ENCODE measurements at places on chromosomes 7 and 10.

GRCh38 chr7:151025924-151026671 lies 1.8 kb upstream of the ATG9B start:
- DNase-seq, result no peak

GRCh38 chr7:80140388-80140787 lies 5.8 kb downstream of the GNAI1 start:
- no peak for DNase-seq

DNA sequence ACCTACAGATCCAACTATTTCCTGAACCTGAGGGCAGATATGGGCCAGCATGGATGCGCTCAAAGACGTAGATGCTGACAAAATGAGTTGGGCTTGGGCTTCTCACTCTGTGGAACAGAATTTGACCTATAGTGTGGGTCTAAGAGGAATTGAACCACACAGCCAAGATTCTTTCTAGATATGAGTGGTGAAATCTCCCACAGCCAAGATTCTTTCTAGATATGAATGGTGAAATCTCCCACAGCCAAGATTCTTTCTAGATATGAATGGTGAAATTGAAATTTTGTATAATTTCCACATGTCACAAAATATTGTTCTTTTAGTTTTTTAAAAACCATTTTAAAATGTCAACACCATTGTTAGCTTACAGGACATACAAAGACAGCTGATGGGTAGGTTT lies 215.4 kb upstream of the LRGUK start:
- no peak for DNase-seq

DNA sequence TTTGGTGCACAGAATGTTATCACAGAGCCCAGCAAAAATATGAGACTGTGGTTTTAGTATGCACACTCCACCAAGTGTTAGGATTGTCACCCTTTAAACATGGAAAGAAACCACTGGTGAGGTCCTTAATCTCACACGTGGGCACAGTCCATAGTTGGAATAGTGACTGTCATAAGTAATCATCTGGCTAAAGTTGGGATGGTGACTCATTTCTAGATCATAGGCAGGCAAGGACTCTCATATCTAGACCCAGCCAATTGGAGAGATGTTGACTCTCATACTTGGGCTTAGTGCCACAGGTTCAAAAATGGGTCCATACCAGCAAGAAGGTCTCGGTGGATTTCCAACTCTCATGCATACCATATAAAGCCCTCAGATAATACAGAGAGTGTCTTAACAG lies 39.6 kb upstream of the ZNF680 start:
- no peak for DNase-seq

DNA sequence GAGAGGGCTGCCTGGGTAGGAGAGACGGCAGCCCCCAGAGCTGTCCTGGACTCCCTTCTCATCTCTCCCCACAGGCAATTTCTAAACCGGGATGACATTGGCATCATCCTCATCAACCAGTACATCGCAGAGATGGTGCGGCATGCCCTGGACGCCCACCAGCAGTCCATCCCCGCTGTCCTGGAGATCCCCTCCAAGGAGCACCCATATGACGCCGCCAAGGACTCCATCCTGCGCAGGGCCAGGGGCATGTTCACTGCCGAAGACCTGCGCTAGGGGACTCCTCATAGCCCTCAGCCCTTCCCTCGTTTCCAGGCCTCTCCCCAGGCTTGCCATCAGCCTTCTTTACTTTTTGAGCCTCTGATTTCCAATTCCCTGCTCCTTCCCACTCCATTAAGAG lies 2.6 kb downstream of the ATP6V1F start:
- no peak for DNase-seq

DNA sequence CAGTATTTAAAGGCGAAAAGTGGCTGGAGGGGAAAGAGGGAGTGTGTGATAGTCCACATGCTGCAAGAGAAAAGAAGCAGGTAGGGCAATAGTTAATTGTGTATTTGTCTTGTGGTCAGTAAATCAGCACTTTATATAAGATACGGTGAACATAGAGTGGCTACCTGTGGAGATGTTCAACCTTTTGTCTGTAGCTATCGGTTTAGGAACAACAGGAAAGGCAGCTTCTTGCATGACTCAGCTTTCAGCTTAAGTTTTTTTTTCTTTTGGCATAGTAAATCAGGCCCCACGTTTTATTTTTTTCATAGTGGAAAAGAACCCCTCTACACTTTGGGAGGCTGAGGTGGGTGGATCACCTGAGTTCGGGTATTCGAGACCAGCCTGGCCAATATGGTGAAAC lies 14.2 kb upstream of the MTPN start:
- DNase-seq, result no peak

DNA sequence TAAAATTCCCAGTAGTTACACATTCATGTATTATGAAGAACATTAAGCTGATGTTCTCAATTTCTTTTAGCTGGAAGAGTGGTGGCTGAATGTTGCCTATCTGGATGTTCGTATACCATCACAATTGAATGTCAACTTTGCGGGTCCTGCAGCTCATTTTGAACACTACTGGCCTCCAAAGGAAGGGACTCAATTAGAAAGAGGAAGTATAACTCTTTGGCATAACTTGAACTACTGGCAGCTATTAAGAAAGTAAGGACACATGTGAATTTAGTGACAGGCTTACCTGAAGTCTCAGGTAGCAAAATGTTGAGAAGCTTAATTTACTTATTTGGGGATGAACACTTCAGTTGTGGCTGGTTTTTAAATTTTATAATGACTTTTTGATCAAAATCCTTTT lies 15.9 kb downstream of the CROT start:
- no peak for DNase-seq

Data from stimulated activated CD4-positive, alpha-beta T cell treated with anti-CD3 and anti-CD28 coated beads, Interleukin-2, amount 100 ng/mL, for 4 hours (primary cell).